ENCODE measurements at places on chromosomes 16 and 17. TPM values are rescaled to one million over a fixed set of nuclear protein-coding genes. Genes with fewer than 3 reads are reported as not detected.

- no peak for DNase-seq
Measured at GRCh38 chr17:77164483-77165091, 23.8 kb downstream of the SEC14L1 start.

GRCh38 chr17:82603981-82604448, 44.2 kb downstream of the WDR45B start:
- DNase-seq = no peak

GRCh38 chr16:15701975-15702970, 52.2 kb downstream of the NDE1 start:
- DNase-seq = no peak

GRCh38 chr16:15607700-15608396, 35.1 kb downstream of the MARF1 start:
- no peak for DNase-seq

DNA sequence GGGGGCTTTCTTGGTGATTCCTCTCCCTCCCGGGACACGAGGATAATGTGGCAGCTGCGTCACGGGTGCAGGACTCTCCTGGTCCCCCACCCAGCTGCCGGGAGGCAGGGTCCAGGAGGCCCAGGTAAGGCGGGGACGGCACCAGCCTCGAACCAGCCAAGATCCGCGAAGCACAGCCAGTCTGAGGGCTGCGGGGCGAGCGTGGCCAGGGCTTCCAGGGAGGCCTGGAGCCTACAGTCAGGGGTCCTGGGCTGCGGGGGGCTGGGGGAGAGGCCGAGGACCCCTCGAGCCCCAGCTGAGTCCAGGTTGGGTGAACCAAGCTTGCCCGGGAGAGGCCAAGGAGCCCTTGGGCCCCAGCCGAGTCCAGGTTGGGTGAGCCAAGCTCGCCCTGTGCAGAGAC, 10.0 kb downstream of the TPSD1 start:
- DNase-seq = no peak

The DHX8 gene
- polyA plus RNA-seq = 13.2 TPM

The SOST gene
- polyA plus RNA-seq = not detected

The CCT6B gene
- 0.68 TPM for polyA plus RNA-seq

The IL34 gene
- polyA plus RNA-seq = 2.6 TPM

The TBC1D26 gene
- polyA plus RNA-seq = not detected

The GNGT2 gene
- polyA plus RNA-seq = 1.6 TPM

All from pancreas (tissue), 10 donors.